ENCODE measurements at places on chromosomes 3 and 15.
A peak's percentile ranks its signal among the peaks of the same experiment; 100 is the strongest.

DNA sequence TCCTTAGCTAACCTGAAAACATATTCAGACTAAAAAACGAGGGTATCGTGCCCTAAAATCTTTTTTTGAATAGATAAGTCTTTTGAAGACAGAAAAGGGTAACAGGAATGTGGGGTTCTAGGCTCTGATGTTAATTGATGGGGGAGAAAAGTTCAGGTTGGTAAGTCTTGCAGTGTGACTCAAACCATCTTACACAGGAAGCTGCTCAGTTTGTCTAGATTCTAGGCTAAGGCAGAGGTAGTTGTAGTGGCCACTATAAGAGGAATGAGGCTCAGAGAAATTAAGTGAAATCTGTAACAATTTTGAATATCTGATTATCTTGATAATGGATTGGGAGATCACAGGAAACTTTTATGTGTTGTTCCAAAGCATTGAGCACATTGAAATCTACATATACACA lies 267.9 kb downstream of the PDCD6IP start:
- no peak for DNase-seq

GRCh38 chr3:48558493-48559134 lies 2.0 kb upstream of the PFKFB4 start:
- DNase-seq, result no peak

- DNase-seq, result no peak
Observed at GRCh38 chr15:40053831-40054604, 15.0 kb upstream of the SRP14 start.

GRCh38 chr15:83209333-83209732 lies 1.7 kb upstream of the HDGFL3 start:
- no peak for DNase-seq

DNA sequence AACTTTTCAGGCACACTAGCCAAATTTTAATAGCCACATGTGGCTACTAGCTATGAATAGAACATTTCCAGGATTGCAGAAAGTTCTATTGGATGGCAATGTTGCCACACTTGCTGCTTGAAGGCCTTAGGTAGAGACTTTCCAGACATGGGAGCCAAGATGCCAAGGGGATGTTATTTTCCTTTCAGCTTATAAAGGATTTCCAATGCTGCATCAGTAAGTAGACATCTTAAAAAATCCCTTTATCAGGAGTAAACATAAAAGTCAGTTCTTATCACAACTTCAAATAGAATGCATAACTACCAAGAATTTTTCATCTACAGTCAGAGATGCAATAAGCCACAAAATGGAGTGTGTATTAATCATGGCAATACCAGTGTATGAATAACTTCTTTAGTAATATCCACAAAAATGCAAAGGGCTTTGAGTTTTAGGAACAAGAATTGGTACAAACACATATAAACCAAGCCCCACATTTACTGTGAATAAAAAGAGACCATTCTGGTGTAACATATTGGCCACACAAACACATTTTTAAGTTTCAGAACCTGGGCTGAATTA lies 457.1 kb upstream of the ADAMTS9 start:
- DNase-seq, result no peak

DNA sequence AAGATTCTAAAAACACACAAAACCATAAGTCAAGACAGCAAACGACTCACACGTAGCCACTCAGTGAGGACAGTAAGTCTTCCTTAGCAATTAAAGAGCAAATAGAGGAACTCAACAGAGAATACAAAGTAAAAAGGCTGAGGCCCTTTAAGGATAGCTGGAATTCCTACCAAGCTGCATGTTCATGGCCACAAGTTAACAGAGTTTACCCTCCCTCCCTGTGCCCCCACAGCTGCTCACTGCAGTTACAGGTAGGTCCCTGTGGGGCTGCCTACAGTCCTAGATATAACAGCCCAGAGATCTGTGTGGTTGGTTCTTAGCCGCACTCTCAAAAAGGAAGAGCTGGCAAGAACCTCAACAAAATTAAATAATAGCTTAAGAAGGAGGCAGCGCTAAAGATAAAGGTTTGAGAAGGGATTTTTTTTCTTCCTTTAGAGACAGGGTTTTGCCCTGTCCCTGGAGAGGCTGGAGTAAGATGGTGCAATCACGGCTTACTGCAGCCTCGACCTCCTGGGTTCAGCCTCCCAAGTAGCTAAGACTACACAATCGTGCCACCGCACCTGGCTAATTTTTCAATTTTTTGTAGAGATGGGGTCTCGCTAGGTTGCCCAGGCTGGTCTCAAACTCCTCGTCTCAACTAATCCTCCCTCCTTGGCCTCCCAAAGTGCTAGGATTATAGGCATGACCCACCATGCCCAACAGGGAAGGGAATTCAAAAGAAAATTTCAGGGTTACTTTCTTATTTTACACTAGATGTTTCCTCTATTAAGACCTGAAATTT lies 19.3 kb downstream of the SFMBT1 start:
- no peak for DNase-seq

- DNase-seq, result no peak
Observed at GRCh38 chr3:122004107-122004506, 17.9 kb downstream of the ILDR1 start.

DNA sequence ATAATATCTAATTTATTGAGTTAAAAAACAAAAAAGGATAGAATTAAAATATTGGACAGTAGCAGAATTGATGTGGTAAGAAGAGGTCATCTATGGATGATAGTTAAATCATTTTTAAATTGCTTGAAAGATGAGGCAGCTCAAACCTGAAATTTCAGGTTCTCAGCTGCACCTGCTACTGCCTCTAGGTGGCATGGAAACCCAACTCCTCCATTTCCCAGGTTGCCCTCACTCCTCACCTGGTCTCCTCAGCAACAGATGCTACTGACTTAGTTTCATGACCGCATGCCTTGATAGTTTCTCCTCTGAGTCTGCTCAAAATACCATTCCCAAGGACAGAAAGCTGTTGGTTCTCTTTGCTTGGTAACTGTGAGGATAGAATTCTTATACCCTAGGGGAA lies 148.1 kb downstream of the ABHD5 start:
- no peak for DNase-seq

GRCh38 chr3:23995219-23995618 lies 50.1 kb downstream of the NR1D2 start:
- no peak for DNase-seq

DNA sequence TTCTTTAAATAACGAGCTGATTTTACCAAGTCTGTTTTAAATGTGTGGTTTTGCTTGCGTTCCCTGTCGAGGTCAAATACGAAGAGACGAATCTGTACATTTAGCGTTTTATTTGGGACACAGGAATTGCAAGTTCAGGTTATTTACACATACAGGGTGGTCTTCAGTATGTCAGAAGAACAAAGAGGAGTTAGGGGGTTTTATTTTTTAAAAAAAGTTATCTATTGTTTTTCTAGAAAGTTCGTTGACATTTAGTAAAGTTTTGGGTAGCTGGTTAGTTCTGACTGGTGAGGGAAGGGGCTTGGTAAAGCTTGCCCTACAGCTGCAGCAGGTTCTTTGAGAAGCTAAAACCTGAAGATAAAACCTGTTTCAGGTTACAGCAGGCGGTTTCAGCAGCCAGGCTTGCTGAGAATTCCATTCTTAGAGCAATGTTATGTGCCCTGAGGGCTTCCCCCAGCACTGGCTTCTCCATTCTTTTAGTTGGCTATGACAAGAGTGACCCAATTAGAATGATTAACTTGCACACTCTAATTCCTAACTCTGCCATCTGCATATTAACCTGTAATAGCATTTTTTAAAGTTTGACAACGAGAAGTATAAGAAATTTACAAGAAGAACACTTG lies 815 bp upstream of the ZNF280D start:
- DNase-seq, result no peak

- DNase-seq, result no peak
Observed at GRCh38 chr3:183572935-183573334, 17.4 kb upstream of the KLHL6 start.

GRCh38 chr3:33665294-33665693 lies 52.8 kb downstream of the CLASP2 start:
- no peak for DNase-seq

GRCh38 chr3:34362910-34363309 lies 564.5 kb downstream of the PDCD6IP start:
- DNase-seq, result no peak

DNA sequence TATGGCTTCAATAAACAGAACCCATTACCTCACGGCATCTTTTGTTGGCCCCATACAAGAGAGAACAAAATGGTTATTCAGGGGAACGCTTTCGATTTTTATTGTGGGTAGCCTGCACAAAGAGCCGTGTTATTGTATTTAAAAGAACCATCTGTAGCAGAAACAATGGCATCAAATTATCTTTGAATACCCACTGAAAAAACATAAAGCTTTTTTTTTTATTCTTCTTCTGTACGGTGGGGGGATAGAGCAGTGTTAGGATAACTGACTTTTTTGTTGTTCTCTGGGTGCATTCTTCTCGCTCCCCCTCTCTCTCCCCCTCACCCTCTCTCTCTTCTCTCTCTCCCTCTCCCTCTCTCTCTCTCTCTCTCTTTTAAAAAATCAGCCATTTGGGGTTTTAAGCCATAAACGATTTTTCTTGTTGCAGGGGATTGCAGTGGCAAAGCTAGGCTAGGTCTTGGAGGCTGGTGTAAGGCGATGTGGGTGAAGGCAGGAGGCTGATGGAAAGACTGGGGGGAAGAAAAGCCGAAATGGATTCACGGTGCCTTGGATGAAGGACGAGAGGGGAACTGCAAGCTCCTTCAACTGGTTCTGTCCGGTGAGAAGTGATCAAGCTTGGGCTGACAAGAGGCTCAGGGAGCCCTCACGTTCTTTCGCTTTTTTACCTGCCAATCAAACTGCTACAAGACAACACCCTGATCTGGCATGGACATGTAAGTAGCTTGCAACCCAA lies 12.4 kb upstream of the SOX2 start:
- DNase-seq, result no peak

DNA sequence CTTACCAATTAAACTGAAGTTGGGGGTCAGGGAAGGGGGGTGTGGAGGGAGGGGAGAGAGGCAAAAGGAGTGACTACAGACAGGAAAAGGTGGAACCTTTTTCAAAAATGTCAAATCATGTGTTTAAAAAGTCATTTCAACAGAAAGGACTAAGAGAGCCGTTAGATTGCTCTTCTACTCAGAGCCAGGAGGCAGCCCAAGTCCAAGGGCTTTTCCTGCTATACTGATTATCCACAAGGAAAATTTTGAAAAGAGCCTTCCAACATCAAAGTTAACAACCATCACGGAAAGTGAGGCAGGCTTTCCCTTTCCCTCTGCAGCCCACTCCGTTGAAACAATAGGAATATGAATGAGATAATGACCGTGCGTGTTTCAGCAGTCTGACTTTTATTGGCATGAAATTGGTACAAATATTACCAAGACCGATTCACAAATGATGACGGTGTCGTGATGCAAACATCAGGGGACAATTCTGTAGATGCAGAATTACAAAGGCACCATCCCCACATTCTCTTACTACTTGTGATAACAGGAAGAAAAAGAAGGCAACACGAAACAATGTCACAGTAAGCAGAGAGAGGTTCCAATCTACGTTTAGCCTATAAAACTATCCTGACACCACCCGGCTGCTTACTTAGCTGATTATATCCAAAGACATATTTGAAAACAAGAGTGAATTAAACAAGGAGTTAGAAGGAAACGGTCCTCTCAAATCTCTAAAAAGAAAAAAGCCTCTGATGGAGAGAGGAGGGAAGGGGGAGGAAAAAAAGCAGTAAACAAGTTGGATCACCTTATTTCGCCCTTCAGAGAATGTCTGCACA lies 453.7 kb downstream of the FOXP1 start:
- DNase-seq, result peak; percentile 53

- no peak for DNase-seq
Observed at GRCh38 chr15:33360886-33361285, 50.1 kb downstream of the RYR3 start.

DNA sequence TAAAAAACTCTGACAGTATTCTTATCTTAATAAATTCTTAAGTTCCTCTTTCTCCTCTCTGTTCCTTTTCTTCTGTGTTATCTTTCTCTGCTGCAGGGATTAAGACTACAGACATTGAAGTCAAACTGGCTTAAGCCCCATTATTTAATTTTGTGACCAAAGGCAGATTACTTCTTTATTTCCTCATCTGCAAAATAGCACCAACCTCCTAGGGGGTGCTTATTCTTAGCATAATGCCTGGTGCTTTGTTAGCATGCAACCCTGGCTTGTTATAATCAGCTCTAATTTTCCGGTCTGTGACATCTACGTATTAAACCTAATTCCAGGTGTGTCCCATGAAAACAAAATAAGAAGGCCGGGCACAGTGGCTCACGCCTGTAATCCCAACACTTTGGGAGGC lies 23.8 kb downstream of the SEMA6D start:
- DNase-seq, result no peak

GRCh38 chr15:92146511-92147150 lies 247.1 kb upstream of the ST8SIA2 start:
- DNase-seq, result no peak

GRCh38 chr3:61780455-61781228 lies 219.3 kb downstream of the PTPRG start:
- no peak for DNase-seq

DNA sequence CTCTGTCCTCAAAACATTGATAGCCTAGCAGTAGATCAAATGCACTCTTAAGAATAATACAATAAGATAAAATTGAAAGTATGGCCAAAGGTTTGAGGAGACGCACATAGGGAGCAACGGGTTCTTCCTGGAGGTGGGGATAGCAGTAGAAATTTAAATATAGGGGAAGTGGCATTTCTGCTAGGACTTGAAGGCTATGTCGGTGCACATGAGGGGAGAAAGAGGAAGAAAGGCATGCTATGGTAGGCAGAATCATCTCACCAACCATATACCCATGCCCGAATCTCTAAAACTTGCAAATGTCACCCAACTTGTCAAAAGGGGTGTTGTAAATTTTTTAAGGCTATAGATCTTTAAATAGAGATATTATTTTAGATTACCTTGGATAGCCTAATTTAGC lies 735.1 kb upstream of the LMCD1 start:
- DNase-seq, result no peak

DNA sequence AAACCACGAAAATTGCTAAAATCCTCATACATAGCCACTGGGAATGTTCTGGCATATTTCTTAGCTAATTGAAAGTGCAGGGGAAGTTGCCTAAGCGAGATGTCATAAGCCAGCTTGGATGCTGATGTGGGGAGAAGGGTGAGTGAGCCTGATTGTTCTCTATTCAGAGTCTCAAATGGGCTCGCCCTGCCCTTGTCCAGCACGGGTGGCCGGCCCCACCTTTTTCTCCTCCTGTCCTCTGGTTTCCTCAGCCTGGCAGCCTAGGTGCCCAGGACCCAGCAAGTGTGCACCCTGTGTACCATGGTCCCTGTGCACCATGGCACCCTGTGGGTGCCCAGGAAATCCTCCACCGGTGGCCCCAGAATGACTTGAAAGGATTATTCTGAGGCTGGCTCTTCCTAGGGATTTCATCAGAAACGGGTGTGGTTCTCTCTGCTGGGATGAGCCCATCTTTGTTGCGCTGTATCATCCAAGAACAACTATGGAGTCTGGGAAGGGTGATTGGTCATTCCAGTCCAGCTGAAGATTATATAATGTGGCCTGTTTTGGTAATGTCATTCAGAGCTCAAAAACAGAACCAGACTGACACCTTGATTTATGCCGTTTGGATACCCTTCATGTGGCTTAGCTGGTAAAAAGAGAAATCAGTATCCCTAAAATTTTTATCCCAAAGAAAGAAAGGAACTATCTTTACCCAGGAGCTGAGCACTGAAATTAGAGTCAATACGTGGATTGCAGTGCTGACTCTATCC lies 150.8 kb upstream of the BHLHE40 start:
- no peak for DNase-seq

GRCh38 chr15:62071711-62072308 lies 5.0 kb downstream of the C2CD4A start:
- DNase-seq, result peak; percentile 26

- DNase-seq, result no peak
Observed at GRCh38 chr3:21754839-21755238, 3.8 kb upstream of the ZNF385D start.

- no peak for DNase-seq
Observed at GRCh38 chr3:4250064-4250463, 53.1 kb upstream of the SETMAR start.

Measured in central memory CD4-positive, alpha-beta T cell (primary cell).